ENCODE measurements at places on chromosomes 1 and 21.
A peak's percentile ranks its signal among the peaks of the same experiment; 100 is the strongest.

DNA sequence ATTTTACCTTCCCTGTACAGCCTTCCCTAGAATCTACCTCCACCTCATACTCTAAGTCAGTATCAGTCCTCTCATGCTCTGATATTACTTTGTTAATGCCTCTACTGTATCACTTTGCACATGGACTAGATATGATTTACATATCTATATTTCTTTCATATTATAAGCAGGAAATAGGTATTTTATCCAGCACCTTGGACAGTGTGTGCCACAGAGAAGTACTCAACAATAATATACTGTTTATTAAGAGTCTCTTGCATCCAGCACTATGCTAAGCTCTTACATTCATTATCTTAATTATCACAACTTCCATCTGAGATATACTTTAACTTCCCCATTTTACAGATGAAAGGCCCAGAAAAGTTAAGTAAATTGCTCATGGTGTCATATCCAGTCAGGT lies 247.9 kb upstream of the DAB1 start:
- DNase-seq, result no peak

DNA sequence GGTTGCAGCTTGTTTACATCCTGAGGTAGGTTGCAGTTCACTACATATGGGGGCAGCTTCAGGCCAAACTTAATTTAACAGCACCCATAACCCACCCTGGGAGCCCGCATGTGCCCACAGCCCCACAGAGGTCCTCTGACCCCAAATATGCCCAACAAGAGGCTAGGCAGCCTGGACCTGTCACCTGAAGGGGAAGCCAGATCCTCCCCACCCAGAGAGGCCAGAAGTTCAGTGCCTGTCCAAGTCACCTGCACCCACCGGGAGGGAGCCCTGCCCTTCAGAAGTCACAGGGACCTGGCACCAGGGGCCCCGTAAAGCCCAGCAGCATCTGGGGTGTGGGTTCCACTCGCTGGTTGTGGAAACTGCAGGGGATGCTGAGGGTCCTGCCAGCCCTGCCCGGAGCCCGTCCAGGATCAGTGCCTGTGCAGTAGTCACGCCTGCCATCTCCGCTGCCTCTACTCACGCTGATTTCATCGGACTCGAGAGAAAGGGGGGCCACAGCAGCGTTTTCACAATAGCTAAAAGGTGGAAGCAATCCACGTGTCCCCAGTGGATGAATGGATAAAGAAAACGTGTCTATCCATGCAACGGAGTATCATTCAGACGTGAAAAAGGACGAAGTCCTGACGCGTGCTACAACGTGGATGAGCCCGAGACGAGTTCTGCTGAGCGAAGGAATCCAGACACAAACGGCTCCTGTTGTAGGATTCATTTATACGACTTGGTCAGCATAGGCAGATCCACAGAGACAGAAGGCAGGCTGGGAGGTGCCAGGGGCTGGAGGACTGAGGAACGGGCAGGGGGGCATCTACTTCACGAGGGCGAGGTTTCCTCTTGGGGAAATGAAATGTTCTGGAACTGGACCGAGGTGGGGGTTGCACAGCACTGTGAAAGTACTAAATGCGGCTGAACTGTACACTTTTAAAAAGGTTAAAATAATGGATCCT lies 33.9 kb upstream of the COL6A2 start:
- no peak for DNase-seq

DNA sequence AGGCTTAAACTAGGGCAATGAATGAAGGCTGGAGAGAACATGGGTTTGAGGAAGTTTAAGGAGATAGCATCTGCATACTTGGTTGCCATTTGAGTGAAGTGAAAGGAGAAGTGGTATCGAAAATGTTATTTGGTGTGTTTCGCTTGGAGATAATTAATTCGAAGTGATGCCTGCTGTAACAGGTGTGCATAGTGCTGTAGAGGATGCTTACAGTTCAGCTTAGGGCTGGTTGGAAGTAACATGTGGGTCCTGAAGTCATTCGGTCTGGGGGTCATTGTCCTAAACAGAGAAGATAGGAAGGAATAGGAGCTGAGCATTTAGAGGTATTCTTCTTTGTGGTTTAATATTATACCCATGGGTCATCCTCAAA lies 301 bp upstream of the NUDT17 start:
- DNase-seq, result no peak

DNA sequence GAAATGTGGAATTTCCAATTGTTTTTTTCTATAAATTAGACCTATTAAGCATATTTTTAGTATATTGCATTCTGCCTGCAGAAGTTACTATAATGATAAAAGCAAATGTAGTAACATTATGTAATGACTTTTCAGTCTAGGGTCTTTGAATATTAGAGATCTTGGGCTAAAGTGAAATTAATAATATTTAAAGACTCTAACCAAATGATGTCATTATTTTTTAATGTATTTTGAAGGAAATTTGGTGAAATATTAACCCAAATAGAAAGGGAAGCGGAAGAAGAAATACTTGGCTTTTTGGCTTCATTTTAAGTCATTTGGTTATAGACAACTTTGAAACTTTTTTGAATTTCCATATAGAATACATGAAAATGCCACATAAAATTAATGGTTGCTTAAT lies 26.8 kb downstream of the RAB4A start:
- DNase-seq, result no peak

GRCh38 chr1:3581296-3582036 lies 29.8 kb downstream of the MEGF6 start:
- no peak for DNase-seq

- no peak for DNase-seq
Measured at GRCh38 chr21:38858026-38858811, 52.5 kb downstream of the ETS2 start.

- DNase-seq, result no peak
Measured at GRCh38 chr1:200980452-200980772, 43.1 kb downstream of the KIF21B start.

DNA sequence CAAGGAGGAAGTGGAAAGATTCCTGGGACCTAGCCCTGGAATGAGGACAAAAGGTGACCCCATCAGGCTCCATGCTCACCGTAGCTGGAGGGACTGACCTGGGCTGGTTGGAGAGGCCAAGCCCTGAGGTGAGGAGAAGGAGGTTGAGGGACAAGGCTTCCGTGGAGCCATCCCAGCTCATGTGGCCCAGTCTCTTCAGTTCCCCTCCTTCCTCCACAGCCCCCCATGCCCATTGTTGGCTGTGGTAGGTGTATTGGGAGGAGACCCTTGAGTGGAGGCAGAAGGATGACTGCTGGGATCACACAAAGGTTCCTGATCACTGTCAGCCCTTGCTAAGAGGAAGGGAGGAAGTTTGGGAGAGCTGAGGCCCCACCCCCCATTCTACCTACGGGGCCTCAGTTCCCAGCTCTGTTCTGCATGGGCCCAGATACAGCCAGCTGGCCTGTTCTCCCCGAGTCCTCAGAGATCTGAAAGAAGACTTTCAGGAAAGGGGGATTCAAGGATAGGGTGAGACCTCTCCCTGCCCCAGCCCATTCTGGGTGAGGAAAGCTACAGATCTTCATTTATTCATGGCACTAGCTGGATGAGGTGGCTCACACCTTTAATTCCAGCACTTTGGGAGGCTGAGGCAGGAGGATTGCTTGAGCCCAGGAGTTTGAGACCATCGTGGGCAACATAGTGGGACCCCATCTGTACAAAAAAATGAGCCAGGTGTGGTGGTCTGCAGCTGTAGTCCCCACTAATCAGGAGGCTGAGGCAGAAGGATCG lies 17.3 kb downstream of the RHBG start:
- DNase-seq, result no peak

DNA sequence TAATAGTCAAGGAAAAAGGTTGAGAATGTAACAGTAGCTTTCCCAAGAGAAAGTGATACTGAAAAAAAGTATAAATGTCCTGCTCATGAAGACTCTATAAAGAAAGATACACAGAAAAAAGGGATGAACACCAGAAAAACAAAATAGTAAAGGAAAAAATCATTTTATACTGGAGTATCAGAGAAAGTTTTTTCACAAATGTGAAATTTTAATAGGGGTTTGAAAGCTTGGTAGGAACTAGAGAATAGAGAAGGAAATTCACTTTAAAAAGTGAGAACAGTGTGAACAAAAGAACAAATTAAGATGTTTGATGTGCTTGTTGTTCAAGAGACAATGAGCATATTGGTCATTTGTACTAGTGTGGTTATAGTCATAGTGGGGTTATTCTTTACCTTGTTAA lies 25.6 kb downstream of the UCHL5 start:
- no peak for DNase-seq

DNA sequence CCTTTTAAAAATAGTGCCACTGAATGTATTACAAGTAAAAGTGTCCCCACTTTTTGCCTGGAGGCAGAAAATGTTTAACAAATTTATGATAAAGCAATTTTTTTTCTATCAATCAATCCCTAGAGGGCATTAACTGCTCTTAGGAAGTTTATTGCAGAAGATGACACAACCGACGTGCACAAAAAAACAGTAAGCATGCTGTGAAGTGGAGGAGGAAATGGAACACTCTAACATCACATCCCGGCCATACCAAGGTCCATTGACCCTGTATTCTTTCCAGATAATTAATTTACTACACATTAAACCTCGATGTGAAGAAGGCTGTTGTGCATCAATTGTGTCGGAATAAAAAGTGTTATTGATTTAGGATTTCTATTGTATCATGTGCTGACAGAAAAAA lies 264.9 kb upstream of the NR5A2 start:
- DNase-seq, result no peak

GRCh38 chr1:3473381-3473844 lies 18.9 kb downstream of the ARHGEF16 start:
- DNase-seq, result no peak

DNA sequence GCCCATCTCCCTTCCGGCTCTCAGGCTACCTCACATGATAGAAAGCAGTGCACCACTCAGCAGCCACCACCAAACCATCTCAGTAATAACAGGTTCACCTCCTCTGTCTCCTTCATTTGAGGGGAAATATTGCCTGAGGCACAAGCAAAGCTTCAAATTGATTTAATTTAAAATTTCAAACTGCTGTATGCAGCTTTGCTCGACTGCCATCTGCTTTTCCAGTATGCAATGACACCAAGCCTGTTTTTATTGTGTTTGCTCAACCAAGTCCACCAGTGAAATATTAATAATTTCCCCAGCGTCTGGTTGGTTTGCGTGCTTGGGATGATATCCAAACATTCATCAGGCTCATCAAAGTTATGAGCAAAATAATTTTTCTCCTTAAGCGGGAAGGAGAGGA lies 552.4 kb upstream of the DAB1 start:
- no peak for DNase-seq

DNA sequence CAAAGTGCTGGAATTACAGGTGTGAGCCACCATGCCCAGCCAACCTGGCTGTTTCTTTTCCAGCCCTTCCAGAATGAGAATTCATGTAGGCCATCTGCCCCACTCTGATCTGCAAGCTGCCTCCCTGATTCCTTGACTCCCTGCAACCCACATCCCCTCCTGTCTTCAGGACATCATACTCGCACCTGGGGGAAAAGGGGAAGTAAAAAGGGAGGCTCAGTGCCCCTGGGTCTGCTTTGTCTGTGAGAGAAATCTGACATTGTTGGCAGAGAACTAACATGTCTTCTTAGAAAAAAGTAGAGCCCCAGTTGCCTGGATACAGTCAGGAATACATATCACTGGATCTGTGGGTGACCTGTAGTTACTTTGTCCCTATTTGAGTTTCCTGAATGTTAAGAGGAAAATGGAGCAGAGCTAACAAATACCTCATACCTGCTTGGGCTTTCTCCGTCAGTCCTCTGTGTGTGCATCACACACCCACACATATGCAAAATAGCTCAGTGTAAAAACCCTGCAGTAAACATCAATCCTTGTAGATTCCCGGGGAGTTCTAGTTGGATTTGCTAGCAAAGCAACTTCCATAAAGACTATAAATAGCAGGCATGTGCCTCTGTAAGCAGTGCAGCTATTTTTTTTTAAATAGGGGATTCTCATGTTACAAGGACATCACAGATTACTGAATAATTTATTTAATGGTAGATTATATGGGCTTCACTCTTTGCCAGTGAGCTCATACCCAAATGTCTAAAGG lies 62.9 kb downstream of the TEX35 start:
- DNase-seq, result peak; percentile 7

GRCh38 chr1:9164919-9165318 lies 36.0 kb upstream of the GPR157 start:
- peak; percentile 59 for DNase-seq

- DNase-seq, result no peak
Measured at GRCh38 chr1:40316595-40317393, at the start of gene COL9A2. Gene COL9A2, minus strand, starts transcription at chr1:40317286. Its CDS starts 89 bp downstream, at chr1:40317197.

GRCh38 chr1:69459244-69459643 lies 108.5 kb upstream of the LRRC7 start:
- DNase-seq, result no peak
